ENCODE measurements at places on chromosomes 5 and 9. TPM values are rescaled to one million over a fixed set of nuclear protein-coding genes. Genes with fewer than 3 reads are reported as not detected.

- no peak for DNase-seq
Observed at GRCh38 chr9:87867391-87867790, 15.3 kb upstream of the SPATA31E1 start.

The F2RL2 gene
- not detected for total RNA-seq

DNA sequence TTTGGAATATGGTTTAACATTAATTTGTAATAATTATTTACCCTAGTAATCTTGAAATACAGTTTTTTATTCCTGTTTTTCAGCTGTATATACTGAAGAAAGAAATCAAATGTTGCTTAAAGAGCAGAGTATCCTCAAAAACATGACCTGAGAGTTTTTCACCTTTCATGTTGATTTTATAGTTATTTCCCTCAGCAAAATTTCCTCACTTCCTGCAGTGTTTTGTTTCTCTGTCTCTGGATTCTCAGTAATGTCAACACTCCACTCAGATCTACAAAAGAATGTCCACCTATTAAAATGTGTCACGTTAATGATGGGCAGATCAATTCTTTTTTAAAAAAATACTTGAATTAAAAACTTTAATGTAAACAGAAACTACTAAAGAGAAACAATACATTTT lies 398.3 kb downstream of the ANXA1 start:
- no peak for DNase-seq

- no peak for DNase-seq
Observed at GRCh38 chr5:36367524-36367923, 65.8 kb upstream of the RANBP3L start.

Measured in mammary epithelial cell (primary cell).